Skeletal muscle tissue (tissue), 5 donors: ENCODE measurements at places on chromosomes 4 and X. TPM values are rescaled to one million over a fixed set of nuclear protein-coding genes. Genes with fewer than 3 reads are reported as not detected.

TLR2 gene
- 4.7 TPM for total RNA-seq

PPARGC1A gene
- total RNA-seq: 12.5 TPM

HPSE gene
- 1.0 TPM for total RNA-seq

MAGEB16 gene
- not detected for total RNA-seq

HAUS7 gene
- total RNA-seq: 11.0 TPM

CXCL1 gene
- 0.52 TPM for total RNA-seq
